ENCODE measurements at places on chromosomes 11 and 22. TPM values are rescaled to one million over a fixed set of nuclear protein-coding genes. Genes with fewer than 3 reads are reported as not detected.

- H3K27me3 ChIP-seq = no peaks in the 10 kb centered on the region
- no peak overlapping the region for H3K4me3 ChIP-seq
- H3K4me1 ChIP-seq = no peaks in the 10 kb centered on the region
- no peak for DNase-seq
- no peak overlapping the region for H3K27ac ChIP-seq
These were observed 371.5 kb downstream of the RAB38 start for GRCh38 chr11:87803748-87804147.

DNA sequence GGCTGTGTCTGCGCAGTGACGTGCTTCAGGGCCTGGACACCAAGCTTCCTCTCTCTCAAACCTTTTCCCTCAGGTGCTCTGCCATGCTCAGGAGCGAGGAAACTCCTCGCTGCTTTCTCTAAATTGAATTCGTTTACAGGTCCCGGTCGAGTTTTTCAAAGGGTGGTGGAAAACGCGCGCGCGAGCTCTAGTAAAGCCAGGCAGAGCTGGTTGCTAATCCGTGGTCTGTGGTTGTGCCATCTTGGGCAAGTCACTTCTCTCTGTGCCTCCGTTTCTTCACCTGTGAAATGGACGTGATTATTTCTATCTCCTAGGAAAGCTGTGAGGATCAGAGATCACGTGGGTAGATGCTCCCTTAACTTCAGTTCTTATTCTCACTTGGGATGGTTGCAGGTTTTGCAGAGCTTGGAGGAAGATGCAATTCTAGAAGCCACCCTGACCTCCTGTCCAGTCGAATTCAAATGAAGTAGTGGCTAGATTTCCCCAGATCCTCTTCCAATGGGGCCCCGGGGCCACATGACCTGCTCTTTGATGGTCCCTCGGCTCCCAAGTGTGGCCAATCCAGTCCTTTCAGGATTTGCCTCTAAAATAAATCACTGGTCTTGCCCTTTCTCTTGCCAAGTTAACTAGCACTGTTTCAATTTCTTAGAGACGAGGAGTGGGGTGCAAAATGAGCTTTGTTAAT lies 10.5 kb upstream of the ALX4 start:
- H3K27me3 ChIP-seq = peaks cover 82% of the 10 kb centered on the region
- H3K36me3 ChIP-seq = no peaks in the 10 kb centered on the region
- no peak overlapping the region for H3K27ac ChIP-seq
- H3K4me1 ChIP-seq = peaks cover 13% of the 10 kb centered on the region
- no peak overlapping the region for H3K4me3 ChIP-seq

DNA sequence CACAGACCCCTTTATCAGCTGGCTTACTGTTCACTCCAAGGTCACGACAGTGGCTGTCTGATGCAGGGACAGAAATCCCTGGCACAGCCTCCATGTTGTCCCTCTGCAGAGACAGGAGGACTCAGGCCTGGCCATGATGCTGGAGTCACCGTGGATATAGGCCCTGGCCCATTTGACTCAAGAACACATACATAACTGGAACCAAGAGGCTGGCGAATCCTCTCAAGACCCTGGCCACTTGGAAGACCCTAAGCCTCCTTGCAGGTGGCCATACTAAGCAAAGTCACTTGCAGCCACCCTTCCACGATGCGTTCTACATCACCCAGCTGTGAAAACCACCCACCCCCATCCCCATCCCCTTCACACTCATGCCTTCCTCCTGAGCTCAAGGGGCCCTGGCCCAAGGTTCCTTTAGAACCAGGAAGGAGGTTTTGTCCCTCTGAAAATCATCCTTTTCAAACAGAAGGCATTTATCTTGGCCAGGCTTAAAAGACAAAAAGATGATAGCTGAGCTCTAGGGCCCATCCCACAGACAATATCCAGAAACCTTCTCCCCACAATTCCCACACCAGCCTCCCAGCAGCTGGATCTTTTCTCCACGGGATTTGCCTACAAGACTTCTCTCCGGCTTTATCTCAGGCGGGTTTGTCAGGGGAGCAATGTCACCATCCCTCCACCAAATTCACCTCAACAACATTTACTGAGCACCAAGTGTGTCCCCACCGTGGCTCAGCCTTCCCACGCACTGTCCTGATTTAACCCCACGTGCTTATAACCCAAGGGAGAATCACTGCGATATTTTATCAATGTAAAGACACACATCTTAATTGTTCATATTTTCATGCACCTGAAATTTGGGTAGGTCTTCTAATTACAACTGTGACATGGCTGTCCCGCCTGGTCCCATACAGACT lies 123.4 kb upstream of the SERPIND1 start:
- no peak overlapping the region for H3K4me3 ChIP-seq
- no peaks in the 10 kb centered on the region for H3K36me3 ChIP-seq
- H3K4me1 ChIP-seq = no peaks in the 10 kb centered on the region
- H3K27ac ChIP-seq = no peak overlapping the region

The CD6 gene
- total RNA-seq = 227 TPM

The SYT12 gene
- total RNA-seq = not detected

Measured in activated naive CD4-positive, alpha-beta T cell treated with anti-CD3 and anti-CD28 coated beads for 36 hours (primary cell).